ENCODE measurements at places on chromosomes 6 and 20.

DNA sequence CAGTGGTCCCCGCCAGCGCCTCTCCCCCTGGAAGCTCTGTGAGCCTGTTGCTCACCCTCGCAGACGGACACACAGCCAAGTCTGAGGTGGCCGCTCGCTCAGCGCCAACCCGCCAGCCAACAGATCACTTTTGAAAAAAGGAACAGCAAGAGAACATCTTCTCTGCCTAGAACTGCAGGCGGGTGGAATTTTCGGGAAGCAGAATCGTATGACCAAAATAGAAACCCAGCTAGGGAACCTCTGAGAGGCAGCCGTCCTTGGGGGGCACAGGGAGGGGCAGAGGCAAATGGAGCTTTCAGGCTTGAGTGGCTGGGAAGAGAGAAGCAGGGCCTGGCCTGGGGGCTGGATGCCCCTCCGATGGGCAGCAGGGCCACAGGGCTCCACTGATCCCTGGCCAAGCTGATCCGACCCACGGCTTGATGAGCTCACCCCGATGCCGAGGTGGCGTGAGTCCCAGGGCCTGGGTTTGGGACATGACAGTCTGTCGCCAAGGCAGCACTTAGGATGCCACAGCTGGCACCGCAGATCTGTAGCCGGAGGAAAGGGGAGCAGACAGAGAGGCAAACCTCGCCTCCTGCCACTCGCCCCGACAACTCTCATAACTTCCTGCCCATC lies 9.8 kb downstream of the NFATC2 start:
- DNase-seq, result no peak

GRCh38 chr20:8994045-8994444 lies 74.8 kb upstream of the PLCB4 start:
- no peak for DNase-seq

- no peak for DNase-seq
Measured at GRCh38 chr20:44666066-44666465, 14.6 kb upstream of the ADA start.

DNA sequence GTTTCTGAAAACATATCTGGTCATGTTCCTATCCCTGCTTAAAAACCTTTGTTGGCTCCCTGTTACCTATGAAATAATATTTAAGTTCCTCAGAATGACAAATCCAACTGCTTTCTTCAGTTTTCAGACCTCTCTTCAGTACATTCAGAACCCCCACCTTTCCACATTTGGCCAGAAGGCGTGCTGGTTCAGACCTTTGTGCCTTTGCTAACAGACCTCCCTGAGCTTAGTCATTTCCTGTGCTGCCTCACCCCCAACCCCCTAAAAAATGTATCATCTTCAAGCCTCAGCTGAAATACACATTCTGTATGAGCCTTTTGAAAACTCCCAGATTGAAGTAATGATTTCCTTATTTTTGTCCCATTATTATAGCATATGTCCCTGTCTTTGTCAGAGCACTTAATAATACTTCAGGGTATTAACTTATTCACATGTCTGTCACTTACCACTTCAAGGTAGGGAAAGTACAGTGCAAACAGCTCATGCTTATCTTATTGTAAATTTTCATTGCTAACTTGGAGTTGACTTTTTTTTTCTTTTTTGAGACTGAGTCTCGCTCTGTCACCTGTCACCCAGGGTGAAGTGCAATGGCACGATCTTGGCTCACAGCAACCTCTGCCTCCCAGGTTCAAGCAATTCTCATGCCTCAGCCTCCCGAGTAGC lies 19.7 kb downstream of the FAM217A start:
- peak; percentile 37 for DNase-seq

- peak; percentile 68 for DNase-seq
Measured at GRCh38 chr6:15608396-15608795, 54.4 kb downstream of the DTNBP1 start.

DNA sequence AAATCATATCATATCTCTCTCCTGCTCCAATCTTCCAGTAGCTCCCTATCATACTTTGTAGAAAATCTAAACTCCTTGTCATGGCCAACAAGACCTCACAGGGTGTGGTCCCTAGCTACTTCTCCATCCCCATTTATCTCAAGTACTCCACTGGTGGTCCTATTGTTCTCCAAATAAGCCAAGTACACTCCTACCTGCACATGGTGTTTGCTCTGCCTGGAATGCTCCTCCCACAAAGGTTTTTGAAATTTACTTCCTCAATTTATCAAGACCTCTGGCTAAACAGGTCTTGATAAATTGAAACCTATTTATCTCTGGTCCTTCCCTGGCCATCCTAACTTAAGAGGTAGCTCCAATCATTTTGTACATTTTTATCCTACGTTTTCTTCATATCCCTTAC lies 12.1 kb downstream of the TMX4 start:
- DNase-seq, result no peak

DNA sequence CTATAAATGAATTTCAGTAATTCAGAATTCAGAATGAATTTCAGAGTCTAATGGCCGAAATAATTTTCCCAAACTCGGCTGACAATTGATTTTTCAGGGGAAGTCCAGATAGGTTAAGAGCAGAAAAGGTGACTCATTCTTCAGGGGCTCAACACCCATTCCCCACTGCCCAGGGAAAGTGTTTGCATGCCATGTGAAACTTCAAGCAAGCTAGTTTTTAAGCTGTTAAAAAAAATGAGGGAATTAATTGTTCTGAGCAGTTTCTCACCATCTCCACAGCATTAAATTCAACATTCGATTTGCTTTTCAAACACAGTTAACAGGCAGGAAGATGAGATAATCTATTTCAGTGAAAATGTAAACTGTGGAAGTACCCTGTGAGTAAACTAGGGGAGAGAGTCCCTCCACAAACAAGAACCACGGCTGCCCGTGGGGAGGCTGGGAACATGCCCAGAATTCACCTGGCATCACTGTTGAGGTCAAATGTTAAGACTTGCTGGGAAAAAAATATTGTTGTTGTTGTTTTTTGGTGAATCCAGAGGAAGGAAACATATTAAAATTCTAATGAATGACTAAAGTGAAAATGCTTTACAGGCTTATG lies 650.8 kb upstream of the AGPAT4 start:
- no peak for DNase-seq

DNA sequence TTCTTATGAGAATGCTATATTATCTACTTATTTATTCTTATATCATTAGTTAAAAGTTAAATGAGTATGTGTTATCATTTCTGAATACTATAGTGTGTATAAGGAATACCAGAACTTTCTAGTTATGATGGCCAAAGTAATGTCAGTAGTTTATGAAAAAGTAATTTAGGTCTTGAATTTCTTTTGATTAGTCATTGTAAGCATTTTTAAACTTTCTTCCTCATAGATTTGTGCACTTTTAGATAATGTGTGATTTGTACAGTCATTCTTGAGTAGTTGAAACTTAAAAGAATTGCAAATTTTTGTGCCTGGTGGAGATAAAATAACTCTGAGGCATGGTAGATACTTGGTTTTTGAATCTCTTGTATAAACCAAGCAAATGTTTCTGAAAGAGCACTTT lies 311.3 kb downstream of the CDKAL1 start:
- DNase-seq, result no peak

GRCh38 chr20:51286758-51287157 lies 255.8 kb downstream of the NFATC2 start:
- DNase-seq, result no peak

DNA sequence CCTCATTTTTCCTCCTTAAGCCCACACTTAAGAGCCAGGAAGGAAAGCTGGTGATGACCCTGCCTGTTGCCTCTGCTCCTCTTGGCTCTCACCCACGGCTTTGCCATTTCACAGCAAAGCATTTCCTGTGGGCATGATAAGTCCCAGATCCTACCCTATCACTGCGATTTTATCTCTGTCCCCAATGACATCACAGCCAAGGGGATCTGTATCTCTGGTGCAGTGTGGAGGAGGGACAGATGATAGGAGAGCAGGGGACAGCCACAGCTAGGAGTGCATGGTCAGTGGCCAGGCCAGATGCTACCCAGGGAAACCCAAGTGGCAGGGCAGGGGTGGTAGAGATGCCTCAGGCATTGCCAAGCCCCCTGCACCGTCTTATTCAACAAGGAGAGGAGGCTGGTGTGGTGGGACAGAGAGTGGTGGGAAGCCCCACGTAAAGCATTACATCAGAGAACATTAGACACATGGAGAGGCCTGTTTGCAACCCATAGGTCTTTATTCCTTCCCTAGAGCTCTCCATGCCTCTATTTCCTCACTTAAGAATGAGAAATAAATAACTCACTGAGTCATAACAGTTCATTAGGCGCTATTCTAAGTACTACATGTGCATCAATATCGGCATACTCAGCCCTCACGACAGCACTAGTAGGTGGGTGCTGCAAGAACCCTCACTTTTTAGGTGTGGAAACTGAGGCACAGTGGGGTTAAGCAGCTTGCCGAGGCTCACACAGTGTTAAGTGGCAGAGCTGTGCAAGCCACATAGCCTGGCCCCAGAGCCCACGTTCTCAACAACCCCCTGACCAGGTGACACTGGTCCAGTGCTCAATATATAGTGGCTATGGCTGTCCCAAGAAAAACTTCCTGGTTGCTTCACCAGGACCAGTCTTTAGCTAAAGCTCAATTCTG lies 4.6 kb downstream of the TFEB start:
- DNase-seq, result no peak

GRCh38 chr6:22401932-22402331 lies 105.1 kb upstream of the PRL start:
- DNase-seq, result no peak

GRCh38 chr6:116450185-116450710 lies 10.9 kb upstream of the CALHM6 start:
- no peak for DNase-seq

Measured in GM04503 (cell line).